DMS79 treated with DMSO at 0.1 percent for 48 hours (cell line): ENCODE measurements at places on chromosomes 5 and 9.

DNA sequence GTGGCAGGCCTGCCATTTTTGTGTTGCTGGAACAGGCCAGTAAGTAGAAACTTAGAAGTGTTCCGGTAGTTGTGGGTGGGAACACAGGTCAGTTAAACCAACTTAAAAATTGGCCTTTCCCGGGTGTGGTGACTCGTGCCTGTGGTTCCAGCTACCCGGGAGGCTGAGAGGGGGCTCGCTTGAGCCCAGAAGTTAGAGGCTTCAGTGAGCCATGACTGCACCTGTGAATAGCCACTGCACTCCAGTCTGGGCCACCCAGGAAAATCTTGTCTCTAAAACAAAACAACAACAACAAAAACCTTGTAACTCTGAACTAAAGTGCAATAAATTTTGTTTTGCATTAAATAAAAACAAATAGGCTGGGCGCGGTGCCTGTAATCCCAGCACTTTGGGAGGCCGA is 1.4 kb upstream of the NHP2 start:
- no peak for DNase-seq

GRCh38 chr9:121261107-121261460 is 6.9 kb upstream of the GSN start:
- peak; percentile 36 for DNase-seq

GRCh38 chr9:6356441-6356840 is 28.3 kb downstream of the TPD52L3 start:
- no peak for DNase-seq

- DNase-seq, result peak; percentile 11
Measured at GRCh38 chr5:72109625-72110024, 2.4 kb downstream of the MAP1B start.

DNA sequence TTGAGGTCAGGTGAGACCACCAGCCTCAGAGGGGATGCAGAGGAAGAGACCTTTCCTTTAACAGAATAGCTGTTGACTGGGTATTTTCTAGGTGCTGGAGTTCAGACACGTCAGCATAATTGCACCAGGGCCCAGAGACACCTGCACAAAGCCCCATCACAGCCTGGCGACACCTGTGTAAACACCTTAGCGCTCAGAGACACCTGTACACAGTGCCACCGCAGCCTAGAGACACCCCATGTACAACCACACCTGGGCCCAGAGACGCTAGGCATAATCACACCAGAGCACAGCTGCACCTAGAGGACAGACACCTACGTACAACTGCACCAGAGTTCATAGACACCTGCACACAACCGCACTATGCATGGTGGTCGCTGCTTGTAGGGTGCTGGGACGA is 1.0 kb downstream of the TRIP13 start:
- DNase-seq, result no peak

DNA sequence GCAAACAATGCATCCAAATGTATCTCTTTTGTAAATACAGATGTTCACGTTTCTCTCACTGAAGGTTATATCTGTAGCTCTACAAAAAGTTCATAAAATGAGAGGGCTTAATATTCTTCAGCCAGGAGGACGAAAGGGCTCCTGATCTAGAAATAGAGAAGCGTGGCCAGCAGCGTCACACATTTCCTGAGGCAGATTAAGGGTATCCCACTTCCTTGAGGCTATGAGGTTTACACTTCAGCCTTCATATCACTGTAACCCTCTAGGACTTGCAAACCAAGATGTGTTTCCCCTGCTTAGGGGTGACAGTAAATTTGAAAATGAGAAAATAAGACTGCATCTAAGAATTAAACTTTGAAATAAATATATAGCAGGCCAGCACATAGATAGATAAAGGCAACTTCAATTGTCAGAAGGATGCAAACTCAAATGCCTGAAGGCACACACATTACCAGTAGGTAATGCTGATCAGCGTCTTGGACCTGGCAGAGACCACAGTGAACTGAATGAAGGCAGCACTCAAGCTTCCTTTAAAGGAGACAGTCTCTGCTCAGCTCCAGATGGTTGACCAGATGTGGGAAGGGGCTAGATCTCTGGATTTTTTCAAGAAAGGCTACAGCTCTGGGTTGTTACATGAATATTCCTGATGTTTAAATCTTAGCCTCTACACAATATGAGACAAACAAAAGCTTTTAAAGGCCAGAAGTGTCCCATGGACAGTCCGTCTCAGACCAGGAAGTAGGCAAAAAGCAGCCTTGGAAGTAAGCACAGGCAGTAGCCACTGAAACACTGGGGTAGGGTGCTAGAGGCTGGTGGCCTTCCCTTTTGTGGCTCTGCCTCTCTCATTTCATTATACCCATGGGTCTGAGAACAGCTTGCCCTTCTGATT is 197.7 kb downstream of the MCTP1 start:
- no peak for DNase-seq

GRCh38 chr5:73544429-73545402 is 20.7 kb downstream of the ANKRA2 start:
- peak; percentile 38 for DNase-seq

DNA sequence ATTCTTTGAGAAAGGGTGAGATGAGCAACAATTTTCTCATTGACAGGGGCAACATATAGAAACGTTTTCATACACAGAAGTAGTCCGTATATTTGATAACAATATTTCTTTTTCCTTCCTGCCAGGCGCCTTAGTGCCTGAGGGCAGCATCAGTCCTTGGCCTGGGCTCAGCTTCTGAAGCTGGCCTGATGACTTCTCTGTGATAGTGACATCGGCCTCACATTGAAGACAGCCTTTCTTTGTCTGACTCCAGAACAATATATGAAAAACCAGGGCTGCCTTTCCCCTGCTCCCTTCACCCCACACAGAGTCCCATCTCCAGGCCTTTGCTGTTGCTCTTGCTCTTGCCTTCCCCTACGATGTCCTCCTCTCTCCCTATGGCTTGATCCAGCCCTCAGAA is 24.1 kb upstream of the TCOF1 start:
- DNase-seq, result no peak

DNA sequence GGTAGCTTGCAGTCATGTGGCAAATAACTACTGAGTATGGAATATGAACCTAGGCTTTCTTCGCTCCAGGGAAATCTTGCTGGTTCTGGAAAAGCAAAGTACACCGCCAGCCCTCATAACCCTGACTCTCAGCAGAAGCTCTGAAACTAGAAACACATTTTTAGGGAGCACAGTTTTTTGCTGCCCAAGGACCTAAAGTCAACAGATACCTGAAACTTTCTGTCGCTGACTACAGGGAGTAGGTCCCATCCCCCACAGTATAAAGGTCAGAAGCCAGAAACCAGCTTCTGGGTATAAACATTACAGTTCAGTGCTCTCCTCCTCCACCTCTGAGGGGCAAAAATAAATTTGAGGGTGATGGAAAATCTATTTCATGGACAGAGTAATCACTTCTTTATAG is 3.0 kb downstream of the ATOX1 start:
- DNase-seq, result no peak

GRCh38 chr5:611731-612486 is at the start of gene CEP72:
TSS of gene CEP72 (plus strand) at chr5:612340. CDS start at chr5:612362, 22 bp downstream.
- DNase-seq, result peak; percentile 77

- DNase-seq, result no peak
Measured at GRCh38 chr5:116766470-116766947, 191.9 kb upstream of the SEMA6A start.

GRCh38 chr5:35136386-35136785 is 88.6 kb upstream of the AGXT2 start:
- no peak for DNase-seq

DNA sequence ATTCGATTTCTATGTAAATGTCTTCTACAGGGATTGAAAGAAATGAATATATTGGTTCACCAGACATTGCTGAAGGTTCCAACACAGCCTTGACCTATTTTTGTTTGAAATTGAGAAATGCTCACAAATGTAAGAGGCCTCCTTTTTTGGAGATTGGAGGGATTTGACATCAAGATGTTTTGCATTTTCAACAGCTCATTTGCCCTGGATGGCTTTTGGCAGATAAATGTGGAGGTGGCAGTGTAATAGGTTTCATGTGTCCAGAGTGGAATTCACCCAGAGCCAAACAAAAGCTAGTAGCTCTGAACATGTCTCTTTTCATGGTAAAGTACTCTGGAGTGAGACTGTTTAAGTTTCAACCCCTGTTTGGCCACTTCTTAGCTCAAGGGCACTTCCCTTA is 77.3 kb downstream of the PALM2AKAP2 start:
- DNase-seq, result no peak

DNA sequence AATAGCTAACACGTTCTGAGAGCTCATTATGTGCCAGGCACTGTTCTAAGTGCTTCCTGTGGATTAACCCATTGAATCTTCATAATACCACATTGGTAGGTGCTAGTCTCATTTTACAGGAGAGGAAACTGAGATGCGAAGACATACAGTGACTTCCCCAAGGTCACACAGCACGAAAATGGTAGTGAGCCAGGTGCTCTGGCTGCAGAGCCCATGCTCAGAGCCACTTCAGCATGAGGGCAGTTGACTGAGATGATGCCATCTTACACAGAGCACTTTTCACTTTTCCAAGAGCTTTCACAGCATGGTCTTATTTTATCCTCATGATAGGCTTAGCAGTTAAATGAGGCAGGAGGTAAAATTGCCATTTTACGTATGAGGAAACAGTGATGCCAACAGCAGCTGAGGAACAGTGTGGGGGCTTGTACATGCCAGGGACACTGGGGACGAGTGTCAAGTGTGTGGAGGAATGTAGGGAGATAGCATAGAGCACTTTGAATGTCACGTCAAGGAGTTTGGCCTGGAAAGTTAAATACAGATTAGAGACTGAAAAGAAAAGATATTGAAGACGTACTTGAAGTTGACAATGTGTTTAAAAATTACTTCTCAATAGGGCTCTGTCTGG is 180.0 kb downstream of the KIF4B start:
- DNase-seq, result no peak

- DNase-seq, result no peak
Measured at GRCh38 chr5:135452321-135453030, at the start of gene TIFAB. TSS of gene TIFAB (minus strand) at chr5:135452351. CDS start at chr5:135449939, 2,412 bp downstream.

GRCh38 chr5:88948746-88949600 is 66.0 kb upstream of the MEF2C start:
- DNase-seq, result no peak

DNA sequence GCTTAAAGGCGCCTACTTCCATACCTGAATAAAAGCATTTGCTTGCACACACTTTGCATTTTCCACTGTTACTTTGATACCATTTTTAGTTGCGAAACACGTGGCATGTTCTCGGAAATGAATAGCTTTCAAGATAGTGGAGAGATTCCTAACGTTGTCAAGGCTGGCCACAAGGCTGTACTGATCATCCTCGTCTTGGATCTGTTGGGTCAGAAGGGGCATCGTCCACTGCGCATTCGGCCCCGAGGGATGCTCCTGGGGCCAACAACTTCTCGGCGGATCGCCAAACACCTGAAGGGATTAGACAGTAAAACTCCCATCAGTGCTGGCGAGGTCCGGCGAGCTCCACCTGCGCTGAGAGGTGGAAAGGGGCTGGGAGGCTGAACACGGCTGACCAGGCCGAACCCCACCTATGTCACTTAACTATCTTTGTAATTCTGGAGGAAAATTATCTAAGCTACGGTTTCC is 599 bp downstream of the RAD1 start:
- no peak for DNase-seq

- no peak for DNase-seq
Measured at GRCh38 chr9:88817628-88818027, 173.6 kb upstream of the S1PR3 start.

DNA sequence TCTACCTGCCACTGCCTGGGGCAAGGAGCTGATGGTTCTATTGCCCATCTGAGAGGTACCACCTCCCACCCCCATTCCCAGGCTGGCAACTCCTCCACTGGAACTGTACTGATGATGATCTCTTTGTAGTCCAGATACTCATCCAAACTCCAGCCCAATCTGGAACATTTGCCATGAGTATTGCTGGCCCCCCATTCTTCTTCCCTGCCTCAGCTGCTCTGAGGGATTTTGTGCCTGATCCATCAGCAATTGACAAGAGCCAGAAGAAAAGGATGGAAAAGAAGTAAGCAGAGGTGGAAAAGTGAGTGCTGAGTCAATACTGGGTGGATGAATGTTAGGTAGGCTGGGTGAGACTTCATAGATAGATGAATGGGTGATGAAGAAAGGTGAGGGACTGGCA is 101.2 kb downstream of the NMUR2 start:
- DNase-seq, result no peak

GRCh38 chr5:81748556-81748955 is 2.3 kb downstream of the SSBP2 start:
- no peak for DNase-seq

GRCh38 chr5:55671975-55672374 is 40.1 kb downstream of the SLC38A9 start:
- DNase-seq, result no peak

DNA sequence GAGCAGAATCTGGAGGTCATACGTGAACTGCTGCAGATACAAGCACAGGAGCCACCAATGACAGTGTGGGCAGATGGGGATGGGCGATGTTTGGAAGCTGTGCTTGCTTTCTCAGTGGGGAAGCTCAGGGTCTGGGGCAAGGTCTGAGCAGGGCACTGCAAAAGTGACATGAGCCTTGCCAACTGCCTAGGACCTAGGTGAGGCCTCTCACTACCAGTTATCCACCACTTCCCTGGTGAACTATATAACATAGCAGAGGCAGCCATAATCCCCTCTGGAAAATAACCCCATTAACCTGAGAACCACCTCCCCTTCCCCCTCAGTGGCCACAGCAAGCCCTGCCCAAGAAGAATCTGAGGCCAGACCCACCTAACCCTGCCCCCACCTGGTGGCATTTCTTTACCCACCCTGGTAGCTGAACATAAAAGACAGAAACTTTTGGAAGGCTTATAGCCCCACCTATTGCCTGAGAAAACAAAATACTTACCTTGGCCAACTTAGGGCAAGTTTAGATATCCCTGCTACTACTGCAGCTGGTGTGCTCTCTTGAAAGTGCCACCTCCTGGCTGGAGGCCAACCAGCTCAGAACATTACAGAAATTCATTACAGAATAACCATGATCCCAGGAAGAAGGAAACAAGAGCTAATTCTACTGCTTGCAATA is 18.8 kb upstream of the SPEF2 start:
- DNase-seq, result no peak

DNA sequence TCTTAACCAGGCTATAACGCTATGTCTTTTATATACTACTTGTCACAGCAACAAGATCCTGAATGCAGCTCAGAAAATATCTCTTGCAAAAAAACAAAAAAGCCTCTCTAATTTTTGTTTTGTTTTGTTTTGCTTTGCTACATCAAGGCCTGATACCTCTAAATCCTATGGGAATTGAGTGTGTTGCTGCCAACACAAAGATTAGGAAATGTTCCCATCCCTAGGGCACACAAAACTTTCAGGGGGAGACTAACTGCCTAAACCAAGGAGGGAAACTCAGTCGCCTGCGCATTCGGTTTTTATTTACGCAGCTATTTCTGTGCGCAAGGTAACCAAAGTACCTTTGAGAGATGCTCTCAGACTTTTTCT is 1.7 kb downstream of the SSBP2 start:
- DNase-seq, result no peak

GRCh38 chr5:67081261-67081660 is 115.3 kb downstream of the CD180 start:
- no peak for DNase-seq
